ENCODE measurements at places on chromosomes 6 and 20.

DNA sequence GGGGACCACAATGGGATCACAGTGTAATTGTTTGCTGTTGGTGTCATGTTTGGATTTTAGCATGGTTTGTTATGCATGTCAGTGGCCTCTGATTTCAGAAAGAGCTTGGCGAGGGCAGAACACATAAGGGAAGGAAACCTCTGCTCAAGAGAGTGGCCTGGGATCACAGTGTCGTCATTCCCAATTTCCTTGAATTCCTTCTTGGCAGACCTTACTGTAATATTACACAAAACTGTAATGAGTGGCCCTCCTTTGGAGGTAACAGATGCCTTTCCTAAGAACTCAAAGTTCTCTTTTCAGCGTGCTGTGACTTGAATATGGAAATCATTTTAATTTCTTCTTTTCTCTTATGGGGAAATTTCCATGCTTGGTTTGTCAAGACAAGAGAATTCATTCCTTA is 46.9 kb downstream of the JAG1 start:
- DNase-seq, result no peak

DNA sequence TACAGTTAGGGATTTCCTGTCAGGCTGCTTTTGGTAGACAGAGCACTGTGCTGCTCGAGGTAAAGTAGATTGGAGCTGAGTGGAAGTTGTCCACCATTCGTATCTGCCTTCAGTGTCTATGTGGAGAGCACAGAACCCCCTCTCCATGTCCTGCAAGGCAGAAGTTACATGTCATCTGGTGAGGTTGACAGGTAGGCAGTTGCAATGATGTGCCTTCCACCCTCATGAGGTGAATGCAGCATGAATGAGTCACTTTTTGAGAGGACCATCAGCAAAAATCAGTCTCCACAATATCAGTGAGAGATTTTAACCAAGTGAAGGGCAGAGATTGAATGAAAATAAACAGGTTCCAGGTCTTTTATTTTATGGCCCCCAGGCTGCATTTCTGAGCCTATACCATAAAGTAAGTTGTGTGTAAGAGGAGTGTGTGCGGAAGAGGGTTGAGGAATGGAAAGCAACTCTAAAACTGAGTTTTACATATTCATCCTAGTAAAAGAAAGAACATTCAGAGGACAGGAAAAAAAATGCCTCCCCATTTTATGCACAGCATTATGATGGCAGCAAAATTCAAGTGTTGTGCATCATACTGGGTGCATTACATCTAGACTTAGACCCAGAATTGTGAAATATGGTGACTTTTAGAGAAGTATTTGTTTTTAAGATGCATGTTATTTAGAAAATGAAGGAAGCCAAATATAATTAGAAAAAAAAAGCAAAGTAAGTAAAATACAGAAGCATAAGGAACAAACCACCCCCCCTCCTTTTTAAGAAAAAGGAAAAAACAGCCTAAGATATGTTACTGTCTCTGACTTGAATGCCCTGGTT is 15.8 kb downstream of the TRAPPC3L start:
- DNase-seq, result no peak

GRCh38 chr6:13125841-13126240 is 202.5 kb downstream of the TBC1D7 start:
- DNase-seq, result no peak

GRCh38 chr6:39937686-39938333 is 3.5 kb upstream of the MOCS1 start:
- DNase-seq, result no peak

DNA sequence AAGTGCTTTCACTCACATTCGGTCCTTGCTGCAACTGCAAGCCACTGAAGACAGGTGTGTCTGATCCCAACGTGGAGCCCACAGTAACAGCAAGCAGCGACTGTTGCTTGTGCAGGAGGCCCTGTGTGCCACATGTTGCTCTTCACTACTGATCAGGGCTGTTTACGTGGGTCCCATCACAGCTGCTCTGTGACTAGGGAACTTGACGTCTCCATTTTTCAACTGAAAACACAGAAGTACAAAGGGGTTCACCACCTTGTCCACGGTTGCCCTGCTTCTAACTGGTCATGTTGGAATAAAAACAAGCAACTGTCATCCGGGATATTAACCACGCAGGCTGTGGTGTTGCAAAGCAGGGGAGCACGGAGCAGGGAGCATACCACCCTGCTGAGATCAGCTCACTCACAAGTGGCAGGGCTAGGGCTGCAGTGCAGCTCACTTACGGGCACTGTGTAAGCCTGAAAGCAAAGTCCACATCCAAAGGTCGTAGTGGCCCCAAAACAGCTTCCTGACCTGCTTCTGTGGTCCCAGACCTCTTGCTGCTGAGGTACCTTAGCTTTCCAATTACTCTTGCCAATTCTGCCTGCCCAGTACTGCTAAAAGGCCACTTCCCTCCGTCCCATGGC is 105.8 kb upstream of the DUSP22 start:
- DNase-seq, result no peak

DNA sequence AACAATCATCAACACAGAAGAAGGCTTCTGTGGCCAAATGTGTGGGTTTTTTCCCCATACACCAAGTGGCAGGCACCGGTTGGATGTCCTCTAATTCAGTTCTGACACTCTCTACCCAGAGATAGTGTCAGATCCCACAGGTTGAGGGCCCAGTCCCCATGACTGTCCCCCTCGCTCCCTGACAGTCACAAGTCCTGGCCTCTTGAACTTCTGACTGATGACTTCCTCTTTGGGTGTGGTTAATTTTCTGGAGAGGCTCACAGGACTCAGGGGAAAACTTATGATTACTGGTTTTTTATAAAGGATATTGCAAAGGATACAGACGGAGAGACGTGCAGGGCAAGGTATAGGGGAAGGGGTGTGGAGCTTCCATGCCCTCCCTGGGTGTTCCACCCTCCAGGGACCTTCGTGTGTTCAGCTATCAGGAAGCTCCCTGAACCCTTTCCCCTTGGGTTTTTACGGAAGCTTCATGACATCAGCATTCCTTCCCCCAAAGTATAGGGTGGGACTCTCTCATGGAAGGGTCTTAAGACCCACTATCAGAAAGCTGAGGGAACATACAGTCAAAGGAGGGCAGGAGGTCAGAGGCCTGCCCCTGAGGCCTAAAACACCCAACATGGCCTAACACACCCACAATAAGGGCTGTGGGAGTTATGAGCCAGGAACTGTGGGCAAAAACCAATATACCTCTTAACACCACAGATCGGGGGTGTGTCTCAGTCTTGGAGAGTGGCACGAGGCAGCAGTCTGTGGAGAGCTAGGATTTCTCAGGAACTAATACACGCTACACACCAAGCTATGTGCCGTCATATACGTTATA is 33.3 kb downstream of the FARS2 start:
- no peak for DNase-seq

GRCh38 chr6:116366740-116367275 is 3.9 kb upstream of the DSE start:
- DNase-seq, result no peak

GRCh38 chr6:125170376-125170775 is 16.8 kb downstream of the TPD52L1 start:
- DNase-seq, result no peak

GRCh38 chr6:78953798-78954197 is 86.4 kb downstream of the IRAK1BP1 start:
- DNase-seq, result no peak

DNA sequence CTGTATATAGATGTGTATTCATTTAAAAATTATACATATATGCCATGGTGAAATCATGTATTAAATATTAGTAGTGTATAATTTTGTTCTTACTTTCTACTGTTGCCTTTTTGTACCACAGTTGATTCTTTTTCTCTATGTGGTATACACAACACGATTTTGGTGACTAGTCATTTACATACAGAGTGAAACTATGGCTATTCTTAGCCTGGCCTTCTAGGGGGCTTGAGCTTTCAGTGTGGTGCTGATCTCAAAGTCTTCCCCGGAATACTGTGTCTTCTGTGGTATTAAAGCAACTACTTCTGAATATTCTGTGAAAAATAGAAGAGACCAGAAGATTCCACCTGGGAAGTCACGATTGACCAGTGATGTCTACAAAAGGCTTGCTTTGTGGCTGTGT is 301.9 kb downstream of the UTRN start:
- DNase-seq, result no peak

- DNase-seq, result no peak
Measured at GRCh38 chr6:79070206-79070825, 7.7 kb downstream of the PHIP start.

GRCh38 chr6:37584654-37585522 is 85.2 kb upstream of the CCDC167 start:
- DNase-seq, result no peak

DNA sequence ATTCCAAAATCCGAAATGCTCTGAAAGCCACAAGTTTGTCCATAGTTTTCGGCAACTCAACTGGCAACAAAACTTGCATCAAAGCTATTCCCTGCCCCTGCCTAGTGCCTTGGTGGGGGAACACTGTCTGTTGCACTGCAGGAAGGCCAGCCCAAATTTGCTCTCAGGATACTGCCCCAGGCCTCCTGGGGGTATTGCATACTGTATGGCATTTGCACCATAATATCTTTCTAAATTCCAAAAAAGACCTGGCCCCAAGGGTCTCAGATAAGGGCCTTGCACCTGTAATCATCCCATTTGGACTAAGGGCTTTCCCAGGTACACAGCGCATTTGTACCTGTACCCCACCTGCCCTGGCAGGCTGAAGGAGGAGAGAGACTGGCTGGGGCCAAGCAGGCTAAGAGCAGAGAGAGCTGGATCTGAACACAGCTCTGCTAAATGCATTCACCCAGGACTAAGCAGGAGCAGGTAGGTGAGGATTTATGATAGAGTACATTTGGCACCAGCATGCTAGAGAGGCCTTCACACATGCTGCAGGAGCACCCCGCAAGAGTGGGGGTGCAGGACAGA is 4.0 kb upstream of the GRM4 start:
- DNase-seq, result no peak

- DNase-seq, result no peak
Measured at GRCh38 chr20:49392745-49393144, 89.7 kb downstream of the KCNB1 start.

DNA sequence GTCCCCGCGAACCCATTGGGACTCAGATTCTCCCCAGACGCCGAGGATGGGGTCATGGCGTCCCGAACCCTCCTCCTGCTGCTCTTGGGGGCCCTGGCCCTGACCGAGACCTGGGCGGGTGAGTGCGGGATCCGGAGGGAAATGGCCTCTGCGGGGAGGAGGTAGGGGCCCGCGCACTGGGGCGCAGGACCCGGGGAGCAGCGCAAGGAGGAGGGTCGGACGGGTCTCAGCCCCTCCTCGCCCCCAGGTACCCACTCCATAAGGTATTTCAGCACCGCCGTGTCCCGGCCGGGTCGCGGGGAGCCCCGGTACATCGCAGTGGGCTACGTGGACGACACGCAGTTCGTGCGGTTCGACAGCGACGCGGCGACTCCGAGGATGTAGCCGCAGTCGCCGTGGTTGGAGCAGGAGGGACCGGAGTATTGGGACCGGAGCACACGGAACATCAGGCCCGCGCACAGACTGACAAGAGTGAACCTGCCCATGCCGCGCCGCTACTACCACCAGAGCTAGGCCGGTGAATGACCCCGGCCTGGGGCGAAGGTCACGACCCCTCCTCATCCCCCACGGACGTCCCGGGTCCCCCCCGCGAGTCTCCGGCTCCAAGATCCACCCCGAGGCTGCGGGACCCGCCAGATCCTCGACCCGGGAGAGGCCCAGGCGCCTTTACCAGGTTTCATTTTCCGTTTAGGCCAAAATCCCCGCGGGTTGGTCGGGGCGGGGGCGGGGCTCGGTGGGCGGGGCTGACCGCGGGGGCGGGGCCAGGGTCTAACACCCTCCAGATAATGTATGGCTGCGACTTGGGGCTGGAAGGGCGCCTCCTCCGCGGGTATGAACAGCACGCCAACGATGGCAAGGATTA is 15.7 kb upstream of the HLA-A start:
- peak; percentile 82 for DNase-seq

DNA sequence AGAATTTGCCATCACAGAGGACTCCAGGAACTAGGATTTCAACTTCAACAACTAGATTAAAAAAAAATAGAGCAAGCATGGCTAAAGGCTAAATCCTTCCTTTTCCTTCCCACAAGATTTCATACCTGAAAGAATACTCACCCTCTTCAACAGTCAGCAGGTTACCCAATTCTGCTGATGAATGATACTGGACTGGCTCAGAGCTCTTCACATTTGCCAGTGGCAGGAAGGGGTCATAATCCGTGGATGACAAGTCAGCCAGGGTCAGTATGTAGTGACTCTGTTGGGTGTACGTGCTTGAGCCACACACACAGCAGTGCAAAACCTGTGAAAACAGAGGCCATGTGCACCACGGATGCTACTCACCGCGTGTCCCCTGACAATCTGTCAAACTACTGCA is 152.9 kb downstream of the INSM1 start:
- no peak for DNase-seq

DNA sequence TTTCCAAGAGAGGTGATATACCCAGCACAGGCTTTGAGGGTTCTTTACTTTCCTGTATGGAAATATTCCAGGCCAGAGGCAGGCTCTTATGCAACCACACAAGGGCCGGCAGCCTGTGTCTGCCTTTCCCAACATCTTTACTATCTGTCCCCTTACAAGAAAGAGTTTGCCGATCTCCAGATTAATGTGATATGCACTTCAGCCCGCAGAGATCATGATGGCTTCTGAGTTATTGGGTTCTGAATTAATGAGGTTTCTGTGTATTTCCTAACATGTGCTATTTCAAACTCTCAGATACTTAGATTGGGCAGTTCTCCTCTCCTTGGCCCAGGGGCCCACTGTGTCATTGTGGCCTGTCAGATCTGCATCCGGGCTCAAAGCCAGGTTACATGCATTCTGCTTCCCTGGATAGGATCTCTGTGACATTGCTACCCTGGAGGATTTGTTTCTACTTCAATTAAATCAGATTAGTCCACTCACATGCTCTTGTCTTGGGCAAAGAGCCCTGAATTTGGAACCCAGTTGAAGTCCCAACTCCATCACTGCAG is 56.6 kb downstream of the TGM2 start:
- no peak for DNase-seq

DNA sequence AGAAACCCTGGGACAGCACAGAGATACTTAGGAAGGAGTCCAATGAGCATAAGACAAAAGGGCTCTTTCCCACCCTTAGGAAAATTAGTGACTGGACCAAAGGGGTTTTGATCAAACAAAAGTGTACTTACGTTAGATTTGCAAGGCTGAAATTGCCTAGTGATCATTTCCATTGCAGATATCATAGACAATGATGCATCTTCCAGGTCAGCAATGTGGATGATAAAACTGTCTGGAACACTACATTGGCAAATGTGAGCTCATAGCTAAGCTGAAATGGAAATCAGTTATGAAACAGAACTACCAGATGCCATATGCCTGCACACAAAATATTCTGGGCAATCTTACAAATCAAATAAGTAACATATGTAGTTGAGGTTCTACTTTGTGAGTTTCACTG is 34.0 kb downstream of the LY86 start:
- no peak for DNase-seq

DNA sequence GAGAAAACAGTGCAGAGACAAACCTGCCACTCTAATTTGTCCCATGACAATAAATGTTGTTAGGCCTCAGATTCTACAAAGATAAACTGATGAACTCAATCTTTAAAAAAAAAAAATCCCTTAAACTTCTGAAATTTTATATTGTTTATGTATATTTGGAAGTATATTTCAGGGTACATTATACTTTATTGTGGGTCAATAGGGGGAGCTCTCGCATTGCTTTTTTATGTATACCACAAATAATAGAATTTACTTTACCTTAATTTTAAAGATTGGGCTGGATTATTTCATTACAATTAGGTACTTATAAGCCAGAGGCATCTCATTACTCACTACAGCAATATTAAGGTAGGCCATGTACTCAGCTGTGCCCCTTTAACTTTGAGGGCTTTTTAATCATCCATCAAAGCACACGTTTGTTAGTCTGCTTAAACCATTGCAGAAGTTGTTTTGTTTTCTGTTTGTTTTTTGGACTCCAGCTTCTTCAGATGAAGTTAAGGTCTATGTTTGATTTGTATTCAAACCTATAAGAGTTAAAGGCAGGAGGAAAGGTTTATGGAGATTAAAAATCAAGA is 56.3 kb upstream of the EYA4 start:
- no peak for DNase-seq
